KBM-7 (cell line): ENCODE measurements at places on chromosomes 6 and 20.

GRCh38 chr6:113944701-113945100 is 26.2 kb downstream of the HDAC2 start:
- DNase-seq: no peak

- no peak for DNase-seq
These were observed 28.1 kb downstream of the RAMACL start for GRCh38 chr6:166558156-166559005.

GRCh38 chr6:116404696-116405095 is 33.9 kb downstream of the DSE start:
- no peak for DNase-seq

- DNase-seq: no peak
These were observed 194.6 kb downstream of the ZDHHC14 start for GRCh38 chr6:157575436-157576145.

DNA sequence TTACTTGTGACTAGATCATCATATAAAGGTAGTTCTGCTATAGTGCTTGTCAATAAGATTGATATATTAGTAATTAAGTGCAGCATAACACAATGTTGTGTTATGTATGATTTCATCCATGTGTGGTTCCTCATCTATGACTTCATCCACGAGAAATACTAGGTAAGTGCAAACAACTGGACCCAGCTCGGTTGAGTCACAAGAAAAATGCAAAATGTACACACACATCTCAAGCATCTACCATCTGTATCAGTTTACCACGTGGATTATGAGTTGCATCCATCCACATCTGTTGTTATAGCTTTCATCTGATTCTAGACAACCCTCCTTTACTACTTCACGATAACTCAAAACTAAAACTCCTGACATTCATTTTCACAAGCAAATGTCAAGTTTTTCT is 517.0 kb upstream of the CITED2 start:
- DNase-seq: no peak
